ENCODE measurements at places on chromosomes 1 and 21. TPM values are rescaled to one million over a fixed set of nuclear protein-coding genes. Genes with fewer than 3 reads are reported as not detected.

Gene UBXN10
- 0.54 TPM for total RNA-seq

- no peaks in the 10 kb centered on the region for H3K36me3 ChIP-seq
- peaks cover 6% of the 10 kb centered on the region for H3K4me1 ChIP-seq
- no peak for DNase-seq
- no peak overlapping the region for H3K4me3 ChIP-seq
- H3K27me3 ChIP-seq, result no peaks in the 10 kb centered on the region
Measured at GRCh38 chr1:62724430-62724829, 36.2 kb upstream of the DOCK7 start.

- no peak for DNase-seq
- no peaks in the 10 kb centered on the region for H3K4me1 ChIP-seq
- H3K36me3 ChIP-seq, result no peaks in the 10 kb centered on the region
- no peak overlapping the region for H3K4me3 ChIP-seq
- H3K27me3 ChIP-seq, result no peaks in the 10 kb centered on the region
- no peak overlapping the region for H3K27ac ChIP-seq
Measured at GRCh38 chr1:53079251-53079650, 17.2 kb downstream of the PODN start.

Gene INSRR
- 0.06 TPM for total RNA-seq

Gene KIF14
- total RNA-seq, result 0.04 TPM

Data from pancreas (tissue), 10 donors.